ENCODE measurements at places on chromosomes 11 and 22. TPM values are rescaled to one million over a fixed set of nuclear protein-coding genes. Genes with fewer than 3 reads are reported as not detected.

KIRREL3 gene
- 3.9 TPM for total RNA-seq

- no peak for ATAC-seq
These were observed 22.1 kb downstream of the THOC5 start for GRCh38 chr22:29531419-29531818.

DNA sequence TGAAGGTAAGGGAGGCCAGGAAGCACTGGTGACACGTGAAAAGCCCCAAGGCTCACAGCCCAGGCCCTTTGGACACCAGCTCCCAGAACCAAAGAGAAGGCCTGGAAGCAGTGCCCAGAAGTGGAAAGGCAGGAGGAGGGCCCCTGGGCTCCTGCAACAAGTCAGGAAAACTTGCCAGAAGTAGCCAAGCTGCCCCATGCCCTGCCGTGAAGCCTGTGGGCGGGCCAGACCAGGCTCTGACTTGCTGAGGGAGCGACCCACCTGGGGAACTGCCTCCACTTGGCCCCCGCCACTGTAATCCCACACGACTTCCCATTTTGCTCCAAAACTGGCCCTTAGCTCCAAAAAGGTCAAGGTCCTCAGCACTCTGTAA, 51.3 kb upstream of the ARFGAP3 start:
- ATAC-seq = no peak

IGSF9B gene
- total RNA-seq = 58.5 TPM

KDM4D gene
- 0.81 TPM for total RNA-seq

DYNC2H1 gene
- total RNA-seq = 15.1 TPM

DNA sequence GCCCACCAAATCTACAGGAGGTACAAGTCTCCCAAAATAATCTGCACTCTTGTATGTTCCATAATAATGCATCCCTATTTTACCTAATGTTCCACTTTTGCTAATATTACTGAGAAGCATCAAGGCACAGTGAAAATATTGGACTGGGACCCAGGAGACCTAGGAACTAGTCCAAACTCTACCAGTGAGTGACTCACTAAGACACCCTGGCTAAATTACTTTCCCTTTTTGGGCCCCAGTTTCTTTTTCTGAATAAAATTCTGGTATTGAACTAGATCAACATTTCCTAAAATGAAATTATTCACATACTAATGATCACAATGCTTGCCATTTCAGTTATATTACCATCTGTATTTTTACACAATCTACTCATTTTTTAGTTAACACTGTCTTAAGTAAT, 19.6 kb downstream of the THAP12 start:
- ATAC-seq = no peak

EI24 gene
- total RNA-seq = 86.0 TPM

CHADL gene
- total RNA-seq = 5.9 TPM

GRCh38 chr22:46088541-46089311, 61.6 kb upstream of the PPARA start:
- peak; percentile 26 for ATAC-seq

ISX gene
- total RNA-seq = not detected

GNB1L gene
- total RNA-seq = 7.9 TPM

MS4A15 gene
- total RNA-seq = not detected

DNA sequence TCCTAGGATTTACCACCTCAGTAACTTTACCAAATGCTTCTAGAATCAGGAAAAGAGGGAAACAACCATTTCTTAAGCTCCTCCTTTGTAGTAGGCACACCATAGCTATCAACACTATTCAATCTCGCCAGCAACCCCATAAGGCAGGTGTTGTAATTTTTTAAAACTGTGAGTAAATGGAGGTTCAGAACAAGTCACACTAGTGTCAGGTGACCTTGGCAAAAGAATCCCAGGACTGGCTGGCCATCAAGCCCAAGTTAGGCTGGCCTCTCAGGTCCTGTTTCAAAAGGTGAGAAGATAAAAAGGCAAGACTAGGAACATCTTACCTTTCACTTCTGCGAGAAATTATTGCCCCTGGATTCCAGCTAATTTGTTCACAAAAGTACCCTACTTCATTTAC, 713 bp downstream of the TOP3B start:
- ATAC-seq = no peak

DNA sequence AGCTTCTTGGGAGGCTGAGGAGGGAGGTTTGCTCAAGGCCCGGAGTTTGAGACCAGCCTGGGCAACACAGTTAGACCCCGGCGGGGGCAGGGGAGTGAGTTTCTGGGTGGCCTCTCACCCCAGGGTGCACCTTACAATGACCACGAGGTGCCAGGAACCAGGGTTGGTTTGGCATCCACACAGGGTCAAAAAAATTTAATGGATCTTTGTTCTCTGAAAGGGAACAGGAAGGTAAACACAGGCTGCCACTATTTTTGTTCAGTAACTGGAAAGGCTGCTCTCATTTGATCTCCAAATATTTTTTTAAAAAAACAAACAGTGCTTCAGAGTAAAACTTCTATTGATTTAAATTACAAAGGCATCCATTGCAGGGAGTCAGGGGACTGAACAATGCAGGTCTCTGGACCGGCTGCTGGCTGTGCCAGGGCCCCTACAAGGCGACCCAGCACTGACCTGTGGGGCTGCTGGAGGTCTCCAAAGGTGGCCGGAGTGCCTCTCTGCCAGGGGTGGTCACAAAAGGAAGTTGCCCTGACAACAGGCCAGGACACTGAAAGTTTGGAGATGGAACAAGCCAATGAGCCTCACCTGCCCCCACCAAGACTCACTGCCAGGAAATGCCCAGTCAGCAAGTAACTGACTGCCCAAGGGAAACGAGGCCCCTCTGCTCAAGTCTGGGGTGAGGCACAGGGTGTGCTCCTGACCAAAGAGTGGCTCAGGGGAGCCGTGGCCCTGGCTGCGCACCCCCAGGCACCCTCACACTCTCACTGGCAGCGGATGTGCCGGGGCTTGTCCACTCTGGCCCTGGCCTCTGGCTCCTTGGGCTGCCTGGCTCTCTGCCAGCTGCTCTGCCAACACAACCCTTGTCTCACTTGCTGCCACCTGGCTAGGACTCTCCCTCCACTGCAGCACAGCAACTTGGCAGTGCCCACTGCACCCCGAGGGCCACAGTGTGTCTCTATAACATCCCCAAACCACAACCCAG, 51.8 kb downstream of the ARFGAP3 start:
- ATAC-seq = peak; percentile 64

DNA sequence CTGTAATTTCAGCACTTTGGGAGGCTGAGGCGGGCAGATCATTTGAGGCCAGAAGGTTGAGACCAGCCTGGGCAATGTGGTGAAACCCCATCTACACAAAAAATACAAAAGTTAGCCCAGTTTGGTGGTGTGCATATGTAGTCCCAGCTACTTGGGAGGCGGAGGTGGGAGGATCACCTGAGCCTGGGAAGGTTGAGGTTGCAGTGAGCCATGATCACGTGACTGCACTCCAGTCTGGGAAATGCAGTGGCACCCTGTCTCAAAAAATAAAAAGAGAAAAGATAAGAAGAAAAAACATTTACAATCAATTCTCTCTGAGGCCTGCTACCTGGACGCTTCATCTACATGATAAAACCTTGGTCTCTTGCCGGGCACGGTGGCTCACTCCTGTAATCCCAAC, 7.2 kb upstream of the CBL start:
- ATAC-seq = no peak

DNA sequence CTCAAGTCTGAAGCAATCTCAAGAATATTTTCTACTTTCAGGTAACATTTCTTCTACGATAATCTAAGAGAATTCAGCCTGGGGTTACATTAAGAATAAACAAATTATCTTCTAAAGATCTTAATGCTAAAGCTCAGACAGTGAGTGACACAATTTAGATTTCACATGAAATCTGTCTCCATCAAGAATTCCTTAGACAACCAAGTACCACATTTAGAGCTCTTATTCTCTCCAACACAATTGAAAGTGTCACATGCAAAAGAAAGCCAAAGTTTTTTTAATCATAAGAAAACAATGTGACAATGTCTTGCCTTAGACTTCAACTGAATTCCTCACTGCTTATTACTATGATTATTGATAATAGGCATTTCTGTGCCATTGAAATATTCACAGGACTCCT, 60.7 kb upstream of the FAT3 start:
- ATAC-seq = no peak

- ATAC-seq = no peak
These were observed 72.3 kb downstream of the ETS1 start for GRCh38 chr11:128515086-128515485.

RTN4RL2 gene
- not detected for total RNA-seq

DNA sequence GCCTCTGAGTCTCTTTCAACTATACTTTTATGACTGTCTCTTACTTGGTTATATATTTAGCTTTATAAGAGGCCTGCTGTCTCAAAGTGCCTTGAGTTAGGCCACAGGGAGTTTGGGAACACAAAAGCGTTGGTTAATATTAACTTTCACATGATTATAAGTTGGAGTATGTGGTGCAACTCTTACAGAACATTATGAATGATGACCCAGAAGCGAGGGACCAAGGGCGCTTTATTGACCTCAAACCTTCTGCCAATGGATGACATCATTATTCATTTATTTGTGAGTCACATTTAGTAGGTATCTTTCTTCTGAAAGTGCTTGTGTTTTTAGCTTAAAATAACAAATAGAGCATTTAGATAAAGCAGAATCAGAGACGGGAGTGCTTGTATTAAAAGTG, 298.0 kb upstream of the ZC3H12C start:
- no peak for ATAC-seq

DNA sequence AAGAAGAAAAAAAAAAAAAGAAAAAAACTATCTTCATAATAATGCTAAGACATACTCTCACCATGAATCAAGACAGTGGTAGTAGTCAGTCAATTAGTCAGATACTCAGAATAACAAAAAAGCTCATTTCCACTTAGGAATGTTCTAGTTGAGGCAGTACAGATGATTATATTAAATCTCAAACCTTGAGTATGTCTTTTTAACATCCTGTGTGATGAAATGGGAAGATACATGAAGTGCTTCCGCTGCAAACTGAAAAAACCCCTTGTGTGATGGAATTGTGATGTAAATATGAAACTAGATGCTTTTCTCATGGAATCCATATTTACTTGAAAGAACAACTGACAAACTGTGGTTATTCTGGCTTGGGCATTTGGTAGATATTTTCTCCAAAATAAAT, 13.7 kb downstream of the AMOTL1 start:
- no peak for ATAC-seq

DNA sequence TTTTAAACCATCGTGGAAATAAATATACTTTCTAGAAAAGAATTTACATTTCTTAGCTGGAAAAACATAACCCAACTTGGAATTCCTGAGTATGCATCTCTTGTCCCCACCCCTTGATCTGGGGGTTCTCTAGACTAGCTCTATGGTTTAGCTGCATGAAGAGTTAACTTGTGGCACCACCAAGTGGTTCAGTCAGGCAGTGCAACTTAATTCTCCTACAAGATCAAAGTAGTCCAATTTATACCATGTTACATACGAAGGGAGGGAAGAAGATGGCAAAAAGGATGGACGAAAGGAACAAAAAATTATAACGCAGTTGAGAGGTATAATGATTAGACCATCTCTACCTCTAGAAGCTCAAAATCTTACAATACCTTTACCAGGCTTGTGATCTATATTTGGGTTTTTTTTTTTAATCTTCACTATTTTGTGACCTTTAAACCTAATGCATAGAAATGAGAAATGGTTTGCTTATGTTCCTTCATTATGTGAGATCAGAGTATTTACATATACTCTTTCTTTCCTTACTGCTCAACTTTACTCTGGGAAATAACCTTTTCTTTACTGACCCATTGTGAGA, 28.5 kb upstream of the ALKBH3 start:
- no peak for ATAC-seq

DNA sequence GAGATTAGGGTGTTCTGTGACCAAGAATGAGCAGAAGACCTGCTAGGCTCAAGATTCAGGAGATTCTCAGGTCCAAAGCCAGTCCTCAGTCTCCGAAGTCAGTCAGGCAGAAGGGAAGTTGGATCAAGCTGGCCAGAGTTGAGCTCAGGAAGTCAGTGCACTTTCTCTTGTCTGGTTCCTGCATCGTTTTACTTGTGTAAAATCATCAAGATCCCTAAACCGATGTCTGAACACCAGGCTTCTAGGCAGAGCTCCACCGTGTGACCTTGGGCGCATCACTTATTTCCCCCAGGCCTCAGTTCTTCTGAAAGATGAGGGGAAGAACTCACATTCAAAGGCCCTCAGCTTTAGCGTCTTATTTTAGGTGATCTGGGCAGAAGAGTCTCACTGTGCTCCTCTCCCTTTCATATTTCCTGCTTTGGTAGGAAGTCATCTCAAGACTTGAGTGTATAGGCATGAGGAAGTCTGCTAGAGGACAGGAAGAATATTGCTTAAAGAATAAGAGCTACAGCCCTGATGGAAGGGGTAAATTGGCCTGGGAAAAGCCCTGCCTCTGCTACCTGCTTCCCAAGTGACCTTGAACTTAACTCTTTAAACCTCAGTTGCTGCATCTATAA, 20.2 kb downstream of the NF2 start:
- no peak for ATAC-seq

CECR2 gene
- 1.4 TPM for total RNA-seq

PLEKHB1 gene
- 13.3 TPM for total RNA-seq

DNA sequence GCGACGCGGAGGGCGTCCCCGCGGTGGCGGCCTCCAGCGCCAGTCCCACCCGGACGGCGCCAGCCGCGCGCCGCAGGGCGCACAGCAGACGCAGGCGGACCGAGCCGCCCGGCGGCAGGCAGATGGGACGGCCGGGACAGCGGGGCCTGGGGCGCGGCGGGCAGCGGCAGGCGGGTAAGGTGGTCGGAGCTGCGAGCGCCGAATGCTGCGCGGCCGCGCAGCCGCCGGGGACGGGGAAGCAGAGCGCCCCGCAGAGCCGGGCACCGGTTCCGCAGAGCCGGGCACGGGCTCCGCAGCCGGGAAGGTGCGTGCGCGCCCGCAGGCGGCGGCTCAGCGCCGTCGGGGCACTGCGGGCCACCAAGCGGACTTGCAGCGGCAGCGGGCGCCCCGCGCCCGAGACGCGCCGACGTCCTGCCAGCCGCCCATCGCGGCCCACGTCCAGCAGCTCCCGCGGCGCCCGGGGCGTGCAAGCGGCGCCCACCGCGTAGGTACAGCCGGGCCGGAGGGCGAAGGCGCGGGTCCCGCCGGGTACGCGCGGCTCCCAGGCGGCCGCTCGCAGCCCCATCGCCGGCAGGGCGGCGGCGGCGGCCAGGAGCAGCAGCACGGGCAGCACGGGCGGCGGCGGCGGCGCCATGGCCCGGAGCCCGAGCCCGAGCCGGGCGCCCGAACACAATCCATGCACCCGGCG, 739 bp downstream of the CELSR1 start:
- no peak for ATAC-seq

DNA sequence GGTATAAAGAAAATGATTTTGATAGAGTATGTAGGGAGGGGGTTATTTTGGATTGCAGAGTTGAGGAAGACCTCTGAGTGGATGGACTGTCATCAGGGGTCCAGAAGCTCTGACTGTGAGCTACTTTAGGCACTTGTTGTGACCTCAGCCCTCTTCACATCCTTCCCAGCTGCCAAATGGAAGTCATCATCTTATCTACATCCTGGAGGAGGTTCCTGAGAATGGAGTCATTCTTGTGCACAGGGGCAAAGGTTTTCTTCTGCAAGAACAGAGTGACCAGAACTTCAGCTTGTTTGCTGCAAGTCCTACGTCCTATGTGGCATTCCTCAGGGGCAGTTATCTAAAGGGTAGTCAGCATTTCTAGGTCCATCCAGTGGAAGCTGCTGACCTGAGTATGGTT, 393.8 kb downstream of the AASDHPPT start:
- no peak for ATAC-seq

- no peak for ATAC-seq
These were observed 57.8 kb downstream of the NXPE1 start for GRCh38 chr11:114501901-114502300.

Measured in gastroesophageal sphincter (tissue), 4 donors.